ENCODE measurements at places on chromosomes 7 and 10.

DNA sequence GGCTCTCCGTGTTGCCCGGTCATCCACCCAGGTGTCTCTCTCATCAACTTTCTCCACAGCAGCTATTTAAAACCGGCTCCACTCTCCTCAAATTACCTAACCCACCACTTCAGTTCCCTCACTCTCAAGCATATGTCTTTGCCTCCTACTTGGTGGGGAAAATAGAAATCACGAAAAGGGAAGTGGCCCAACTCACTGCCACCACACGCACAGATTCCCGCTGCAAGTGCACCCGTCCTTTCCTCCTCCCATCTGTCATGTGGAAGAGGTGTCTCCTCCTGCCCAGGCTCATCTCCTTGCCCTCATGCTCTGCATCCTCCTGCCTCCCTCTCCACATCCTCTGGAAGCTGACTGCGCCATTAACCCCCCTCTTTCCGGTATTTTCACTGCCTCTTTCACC, 80.8 kb upstream of the MKX start:
- no peak for DNase-seq

DNA sequence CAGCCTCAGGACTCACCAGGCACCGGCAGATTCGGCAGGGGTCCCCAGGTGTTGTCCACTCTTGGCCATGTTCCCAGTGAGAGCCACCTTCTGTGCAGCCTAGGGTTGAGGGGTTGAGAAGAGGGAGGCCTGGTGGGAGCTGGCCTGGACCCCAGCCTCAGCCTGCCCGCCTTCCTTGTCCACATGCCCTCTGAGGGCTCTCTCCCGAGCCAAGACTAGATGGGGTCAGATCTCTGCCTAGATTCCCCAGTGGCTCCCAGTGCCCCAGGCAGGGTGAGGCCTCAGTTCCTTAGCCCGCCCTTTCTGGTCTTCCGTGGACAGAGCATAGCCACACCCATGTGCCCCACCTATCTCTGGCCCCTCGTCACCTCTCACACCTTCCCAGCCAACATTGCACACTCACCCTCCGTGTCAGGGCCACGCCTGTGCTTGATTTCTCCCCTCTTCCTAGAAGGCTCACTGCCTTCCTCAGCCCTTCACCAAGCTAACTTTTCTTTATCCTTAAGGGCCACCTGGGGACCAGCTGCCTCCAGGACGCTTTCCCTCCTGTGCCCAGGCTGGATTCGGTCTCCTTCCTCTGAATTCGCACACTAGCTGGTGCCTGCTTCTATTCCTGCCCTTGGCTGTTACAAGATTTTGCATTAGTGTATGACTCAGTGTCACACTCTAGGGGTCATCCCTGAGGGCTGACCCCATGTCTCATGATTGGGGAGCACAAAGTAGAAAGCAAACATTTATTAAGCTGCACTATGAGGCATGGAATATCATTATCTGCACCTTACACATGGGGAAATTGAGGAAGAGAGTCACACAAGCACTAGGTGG, 7.5 kb downstream of the KCP start:
- DNase-seq, result no peak

DNA sequence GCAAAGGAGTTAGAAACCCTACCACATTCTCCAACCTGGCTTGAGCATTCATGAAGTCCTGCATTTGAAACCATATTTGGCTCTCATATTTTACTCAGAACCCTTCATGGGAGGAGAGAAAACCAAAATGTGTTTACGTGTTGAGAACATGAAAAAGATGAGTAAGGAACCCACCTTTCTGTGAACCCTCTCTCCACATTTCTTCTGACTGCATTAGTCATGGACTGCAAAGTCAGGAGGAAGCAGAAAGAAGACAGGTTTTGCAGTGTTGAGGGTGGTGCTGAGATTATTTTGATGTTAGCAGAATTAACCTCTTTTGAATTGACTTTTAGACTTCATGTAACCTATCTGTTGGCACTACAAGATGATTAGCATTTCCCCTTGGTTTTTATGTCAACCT, 4.9 kb downstream of the IFIT1B start:
- DNase-seq, result no peak

- no peak for DNase-seq
Measured at GRCh38 chr7:42614636-42615035, 297.2 kb downstream of the C7orf25 start.
